Activated T-helper 1 cell treated with Interleukin-2 at 50 U/mL for 16 hours (primary cell): ENCODE measurements at places on chromosomes 11 and 22.
A peak's percentile ranks its signal among the peaks of the same experiment; 100 is the strongest.

GRCh38 chr11:35791088-35791958 lies 128.7 kb downstream of the TRIM44 start:
- no peak for DNase-seq

- no peak for DNase-seq
Measured at GRCh38 chr11:119594639-119595249, 134.3 kb downstream of the NECTIN1 start.

- no peak for DNase-seq
Measured at GRCh38 chr11:65911682-65912568, 6.9 kb downstream of the C11orf68 start.

GRCh38 chr11:44598831-44599230 lies 33.4 kb downstream of the CD82 start:
- DNase-seq: no peak

GRCh38 chr22:44448271-44448830 lies 49.7 kb downstream of the RTL6 start:
- DNase-seq: no peak

- DNase-seq: no peak
Measured at GRCh38 chr22:48069256-48069655, 1306.8 kb downstream of the TBC1D22A start.

GRCh38 chr11:134564472-134565200 lies 152.6 kb upstream of the B3GAT1 start:
- no peak for DNase-seq

GRCh38 chr11:14409891-14410290 lies 50.9 kb upstream of the RRAS2 start:
- DNase-seq: no peak

DNA sequence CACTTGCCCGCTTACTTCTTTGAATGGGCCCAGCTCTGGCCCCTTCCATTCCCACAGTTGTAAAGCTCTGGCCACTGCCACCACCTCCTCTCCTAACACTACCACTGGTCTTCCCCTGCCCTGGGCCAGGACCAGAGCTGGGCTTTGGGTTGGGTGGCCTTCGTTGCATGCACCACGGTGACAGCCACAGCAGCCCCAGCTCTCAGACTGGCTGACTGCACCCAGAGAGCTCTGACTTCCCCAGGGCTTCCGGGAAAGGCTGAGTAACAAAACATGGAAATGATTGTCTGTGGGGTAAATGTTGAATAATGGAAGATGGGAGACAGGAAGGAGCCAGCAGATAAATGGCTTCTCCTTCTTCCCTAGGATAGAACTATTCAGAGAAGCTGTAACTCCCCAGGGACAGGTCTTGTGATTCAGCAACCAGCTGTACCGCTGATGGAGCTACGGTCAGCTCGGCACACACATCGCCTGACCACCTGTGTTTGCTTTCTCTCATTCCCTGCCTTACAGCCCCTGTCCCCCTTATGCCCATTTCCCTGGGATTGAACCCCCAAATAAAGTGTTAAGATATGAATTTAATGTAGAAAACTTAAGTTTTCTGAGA lies 27.6 kb downstream of the SCN4B start:
- DNase-seq: no peak

DNA sequence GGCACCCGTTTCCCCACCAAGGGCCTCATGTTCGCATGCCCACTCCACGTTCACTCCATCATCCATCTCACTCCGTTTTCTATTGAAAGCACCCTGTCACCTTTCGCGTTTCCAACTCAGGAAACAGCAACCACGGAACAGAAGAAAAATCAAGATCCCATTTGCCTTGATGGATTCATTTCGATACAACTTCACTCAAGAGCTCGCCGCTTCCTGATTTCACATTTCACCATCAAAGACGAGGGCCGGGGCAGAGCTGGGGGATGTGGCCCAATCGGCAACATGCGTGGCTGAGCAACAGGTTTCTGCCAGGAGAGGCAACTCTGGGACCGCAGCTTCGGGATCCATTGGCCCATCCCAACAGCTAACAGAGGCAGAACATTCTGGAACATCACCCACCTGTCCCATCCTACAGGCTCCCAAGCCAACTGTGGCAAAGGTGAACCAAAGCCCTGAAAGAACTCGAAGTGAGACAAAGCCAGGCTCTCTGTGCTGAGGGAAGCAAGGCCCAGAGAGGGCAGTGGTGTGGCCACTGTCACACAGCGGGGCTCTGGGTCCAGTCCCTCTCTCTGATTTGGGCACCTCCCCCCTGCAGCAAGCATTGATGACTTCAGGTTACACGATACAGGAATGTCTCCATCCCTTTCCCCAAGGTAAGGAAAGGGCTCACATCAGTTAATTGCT lies 36.2 kb upstream of the CD5 start:
- no peak for DNase-seq

- peak; percentile 91 for DNase-seq
Measured at GRCh38 chr22:39520226-39521105, at the start of gene ATF4. ATF4 (plus strand) TSS chr22:39520562; CDS start chr22:39521446, 884 bp downstream.

GRCh38 chr11:2945031-2945756 lies 16.0 kb upstream of the PHLDA2 start:
- no peak for DNase-seq

GRCh38 chr22:34017205-34017604 lies 96.9 kb upstream of the LARGE1 start:
- no peak for DNase-seq

DNA sequence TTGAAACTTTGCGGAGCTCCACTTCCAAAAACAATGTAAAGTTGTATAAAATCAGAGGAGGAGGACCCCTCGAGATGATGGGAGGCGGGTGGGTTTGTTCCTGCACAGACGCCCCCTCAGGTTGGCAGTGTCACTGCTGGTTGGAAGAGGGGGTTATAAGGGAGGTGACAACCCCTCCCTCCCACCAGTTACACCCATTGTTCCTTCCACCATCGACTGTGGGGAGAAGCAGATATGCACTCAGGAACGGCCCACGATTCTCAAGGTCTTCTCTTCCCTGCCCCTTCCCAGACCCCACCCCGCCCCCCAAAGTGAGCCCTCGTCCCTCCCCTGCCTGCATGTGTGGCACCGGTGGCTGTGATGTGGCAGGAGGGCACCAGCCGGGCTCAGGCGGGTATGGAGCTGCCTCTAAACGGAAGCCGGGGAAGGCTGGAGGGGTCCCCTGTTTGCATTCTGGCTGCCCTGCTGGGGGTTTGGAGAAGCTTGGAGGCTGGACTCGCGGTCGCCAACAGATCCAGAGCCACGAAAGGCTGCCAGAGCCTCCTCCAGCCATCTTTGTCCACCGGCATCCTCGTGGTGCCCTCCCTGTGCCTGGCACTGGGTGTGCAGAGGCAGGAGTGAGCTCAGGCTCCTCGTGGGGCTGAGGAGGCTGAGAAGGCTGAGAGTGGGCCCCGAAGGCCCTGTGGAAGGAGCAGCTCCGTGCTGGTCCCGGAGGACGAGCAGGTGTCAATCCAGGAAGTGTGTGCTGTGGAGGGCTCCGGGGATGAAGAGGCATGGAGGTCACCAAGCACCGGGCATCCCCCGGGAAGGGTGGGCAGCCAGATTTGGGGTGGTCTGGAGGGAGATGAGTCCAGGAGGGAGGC lies 778 bp downstream of the KDELR3 start:
- no peak for DNase-seq

- no peak for DNase-seq
Measured at GRCh38 chr22:23743303-23743705, 7.6 kb downstream of the ZNF70 start.

GRCh38 chr11:3947061-3947460 lies 91.6 kb downstream of the STIM1 start:
- no peak for DNase-seq

- no peak for DNase-seq
Measured at GRCh38 chr22:49391436-49391835, 436.2 kb downstream of the BRD1 start.

DNA sequence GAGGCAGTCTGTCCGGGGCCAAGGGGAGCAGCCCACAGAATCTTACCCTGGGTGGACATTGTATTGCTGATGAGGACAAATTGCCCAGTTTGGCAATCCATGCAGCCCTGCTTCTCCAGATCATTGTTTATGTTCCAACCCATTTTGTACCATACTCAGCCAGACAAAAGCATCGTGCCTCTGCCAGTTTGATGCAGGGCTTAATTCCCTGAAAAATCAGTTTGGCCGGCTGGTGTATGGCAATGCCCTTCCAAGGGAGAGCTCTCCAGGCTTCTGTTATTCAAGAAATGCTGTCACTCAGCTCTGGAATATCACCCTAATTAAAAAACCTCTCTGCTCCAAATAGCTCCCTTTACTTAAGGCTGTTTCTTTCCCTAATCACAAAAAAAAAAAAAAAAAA lies 697.7 kb downstream of the TBC1D22A start:
- no peak for DNase-seq

DNA sequence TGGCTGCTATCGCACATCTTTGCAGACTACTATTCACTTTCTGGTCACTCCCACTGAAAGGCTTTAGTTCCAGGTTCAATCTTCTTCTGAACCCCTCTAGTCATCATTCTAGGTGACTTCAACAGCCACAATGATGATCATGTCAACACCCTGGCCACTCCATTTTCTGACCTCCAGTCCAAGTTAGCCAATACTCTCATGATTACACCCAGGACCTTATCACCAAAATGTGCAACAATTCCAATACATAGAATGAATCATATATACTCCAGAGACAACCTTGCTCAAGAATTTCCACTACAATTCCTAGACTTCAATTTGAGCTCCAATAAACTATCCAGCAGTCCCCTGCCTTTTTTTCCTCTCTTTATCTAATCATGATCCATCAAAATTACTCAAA lies 70.7 kb downstream of the PAK1 start:
- DNase-seq: no peak

GRCh38 chr11:47861728-47862127 lies 13.6 kb upstream of the NUP160 start:
- DNase-seq: no peak

- no peak for DNase-seq
Measured at GRCh38 chr11:35954205-35954604, 10.3 kb downstream of the LDLRAD3 start.

DNA sequence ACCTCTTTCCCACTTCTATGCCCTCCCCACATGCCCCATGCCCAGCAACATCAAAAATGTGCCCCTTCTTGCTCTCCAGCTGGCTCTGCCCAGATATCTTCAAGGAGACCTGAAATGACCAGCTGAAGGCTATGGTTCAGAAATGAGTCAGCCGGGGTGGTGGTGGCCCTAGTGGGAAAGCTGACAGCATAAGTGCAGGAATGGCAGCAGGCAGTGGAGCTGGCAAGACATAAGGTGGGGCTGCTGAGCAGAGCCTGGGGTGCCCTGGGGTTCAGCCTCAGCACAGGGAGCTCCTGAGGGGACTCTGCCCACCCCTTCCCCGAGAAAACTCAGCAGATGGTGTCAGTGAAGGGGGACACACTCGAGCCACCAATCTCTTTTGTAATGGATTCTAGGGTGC lies 593.4 kb downstream of the BUD13 start:
- DNase-seq: no peak

GRCh38 chr11:9580894-9581293 lies 7.4 kb downstream of the WEE1 start:
- DNase-seq: no peak
